ENCODE measurements at places on chromosomes 3 and 15.

DNA sequence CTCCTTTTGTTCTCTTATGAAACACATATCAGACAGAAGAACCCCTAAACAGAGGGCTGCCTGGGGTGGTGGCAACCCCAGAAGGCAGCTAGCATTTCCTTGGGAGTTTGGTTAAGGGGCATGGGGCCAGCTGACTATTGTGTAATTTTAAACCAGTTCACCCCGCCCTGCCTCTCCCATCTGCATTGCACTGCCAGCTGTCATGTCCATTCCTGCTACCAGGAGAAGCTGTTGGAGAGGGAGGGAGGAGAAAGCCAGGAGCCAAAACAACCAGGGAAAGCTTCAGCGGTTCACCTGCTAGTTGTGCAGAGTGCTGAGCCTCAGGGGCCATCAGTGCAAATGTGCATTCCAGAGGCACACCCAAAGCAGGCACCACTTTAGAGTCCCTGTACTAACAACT lies 47.6 kb upstream of the ATP1B3 start:
- no peak for DNase-seq

GRCh38 chr15:78033864-78034263 lies 43.6 kb downstream of the TBC1D2B start:
- DNase-seq = no peak

DNA sequence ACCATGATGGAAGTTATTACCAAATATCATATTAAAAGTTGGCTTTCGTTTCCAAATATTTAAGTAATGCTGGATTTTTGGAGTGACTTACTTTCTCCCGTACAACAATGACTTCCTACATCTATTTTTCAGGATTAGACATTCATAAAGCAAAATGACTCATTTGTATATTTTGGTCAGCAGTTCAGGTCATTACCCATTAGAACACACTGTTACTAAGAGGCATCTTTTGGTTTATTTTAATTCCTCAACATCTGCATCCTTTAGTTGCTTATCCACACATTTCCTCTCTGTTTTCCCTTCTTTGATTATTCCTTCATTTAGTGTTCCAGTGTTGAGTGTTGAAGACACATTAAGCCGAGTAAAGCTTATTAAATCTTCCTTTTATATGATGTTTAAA lies 348.2 kb downstream of the NAALADL2 start:
- no peak for DNase-seq

GRCh38 chr3:177107461-177108239 lies 89.6 kb downstream of the TBL1XR1 start:
- no peak for DNase-seq

DNA sequence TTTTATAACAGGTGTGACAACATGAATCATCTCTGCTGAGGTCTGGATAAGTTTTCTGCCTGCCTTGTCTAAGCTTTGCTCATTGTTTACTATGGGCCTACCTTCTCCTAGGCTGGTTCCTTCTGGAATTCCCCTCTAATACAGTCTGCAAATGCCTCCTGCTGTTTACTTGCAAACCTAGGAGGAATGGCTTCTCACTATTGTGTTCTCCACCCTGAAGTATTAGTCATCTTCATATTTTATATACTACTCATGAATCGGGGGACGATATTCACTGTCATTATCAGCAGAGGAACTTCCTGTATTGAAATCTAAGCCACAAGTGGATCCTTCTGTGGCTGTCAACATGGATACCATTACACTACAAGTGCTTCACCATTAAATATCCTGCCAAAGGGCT lies 154.8 kb downstream of the PLCL2 start:
- no peak for DNase-seq

Data from stimulated activated CD4-positive, alpha-beta T cell treated with anti-CD3 and anti-CD28 coated beads, Interleukin-12 subunit alpha, Interleukin-12 subunit beta, amount 100 ng/mL, for 24 hours (primary cell).